WERI-Rb-1 (cell line): ENCODE measurements at places on chromosomes 4 and X.

- DNase-seq, result no peak
Measured at GRCh38 chrX:85630901-85631300, 251.4 kb upstream of the POF1B start.

DNA sequence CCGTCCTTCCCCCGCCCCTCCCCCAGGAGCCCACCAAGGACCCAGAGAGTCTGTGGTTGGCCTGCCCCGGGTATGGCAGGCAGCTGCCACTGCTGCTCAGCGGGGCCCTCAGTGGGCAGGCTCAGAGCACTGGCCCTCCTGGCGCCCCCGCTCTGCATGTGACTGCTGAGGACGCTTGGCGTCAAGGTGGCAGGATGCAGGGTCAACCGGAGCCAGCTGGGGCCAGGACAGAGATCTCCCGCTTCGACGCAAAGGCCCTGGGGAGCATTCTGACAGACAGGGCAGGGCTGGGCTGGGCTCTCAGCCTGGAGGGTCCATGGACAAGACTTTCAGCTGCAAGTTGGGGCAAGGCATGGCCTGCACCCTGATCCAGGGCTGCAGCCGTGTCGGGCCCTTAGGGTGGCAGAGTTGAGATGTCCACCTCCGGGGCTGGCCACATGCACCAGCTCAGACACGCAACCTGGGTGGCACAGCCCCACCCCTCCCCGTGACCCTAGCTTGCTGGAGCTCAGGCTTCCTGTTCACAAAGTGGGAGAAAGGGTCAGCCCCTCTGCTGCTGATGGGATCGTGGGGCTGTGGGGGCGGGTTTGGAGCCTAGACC lies 30.3 kb downstream of the LRPAP1 start:
- DNase-seq, result no peak

GRCh38 chrX:133854290-133854689 lies 131.1 kb downstream of the GPC3 start:
- DNase-seq, result no peak

GRCh38 chrX:125544031-125544660 lies 224.5 kb downstream of the TEX13C start:
- no peak for DNase-seq

DNA sequence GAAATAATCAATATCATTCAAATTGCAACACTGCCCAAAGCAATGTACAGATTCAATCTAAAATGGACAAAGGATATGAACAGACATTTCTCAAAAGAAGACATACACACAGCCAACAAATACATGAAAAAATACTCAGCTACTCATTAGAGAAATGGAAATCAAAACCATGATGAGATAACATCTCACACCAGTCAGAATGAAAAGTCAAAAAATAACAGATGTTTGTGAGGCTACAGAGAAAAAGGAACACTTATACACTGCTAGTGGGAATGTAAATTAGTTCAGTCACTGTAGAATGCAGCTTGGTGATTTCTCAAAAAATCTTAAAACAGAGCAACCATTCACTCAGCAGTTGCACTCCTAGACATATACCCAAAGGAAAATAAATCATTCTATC lies 205.2 kb downstream of the DKK2 start:
- DNase-seq, result no peak

DNA sequence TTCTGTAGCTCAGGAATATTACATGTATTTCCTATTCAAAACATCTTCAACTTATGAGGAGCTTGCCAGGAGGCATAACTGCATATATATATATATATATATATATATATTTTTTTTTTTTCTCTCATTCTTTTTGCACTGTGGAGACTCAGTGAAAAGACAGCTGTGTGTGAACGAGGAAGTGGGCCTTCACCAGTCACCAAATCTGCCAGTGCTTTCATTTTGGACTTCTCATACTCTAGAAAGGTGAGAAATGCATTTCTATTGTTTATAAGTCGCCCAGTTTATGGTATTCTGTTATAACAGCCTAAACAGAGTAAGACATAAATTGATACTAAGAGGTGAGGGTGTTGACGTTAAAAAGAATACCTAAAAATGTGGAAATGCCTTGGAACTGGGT lies 710.6 kb downstream of the TRAM1L1 start:
- DNase-seq, result no peak

GRCh38 chr4:166628454-166628853 lies 605.8 kb downstream of the SPOCK3 start:
- DNase-seq, result no peak

DNA sequence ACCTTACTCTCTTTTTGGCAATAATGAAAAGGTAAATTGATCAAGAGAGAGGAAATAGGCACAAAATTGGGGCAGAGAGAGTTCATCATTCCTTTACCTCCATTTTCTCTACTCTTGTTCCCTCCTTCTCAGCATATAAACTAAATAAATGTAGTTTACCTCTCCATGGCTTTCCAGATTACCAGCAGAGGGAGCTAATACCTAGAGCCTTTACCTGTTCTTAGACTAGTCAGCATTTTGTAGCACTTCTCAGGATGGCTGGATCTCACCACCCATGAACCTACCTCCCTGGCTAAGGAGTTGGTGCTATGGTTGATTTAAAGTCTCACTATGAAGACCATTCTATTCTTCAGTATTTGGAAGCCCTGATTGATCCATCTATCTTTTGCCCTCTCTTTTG lies 15.7 kb downstream of the OFD1 start:
- DNase-seq, result no peak

DNA sequence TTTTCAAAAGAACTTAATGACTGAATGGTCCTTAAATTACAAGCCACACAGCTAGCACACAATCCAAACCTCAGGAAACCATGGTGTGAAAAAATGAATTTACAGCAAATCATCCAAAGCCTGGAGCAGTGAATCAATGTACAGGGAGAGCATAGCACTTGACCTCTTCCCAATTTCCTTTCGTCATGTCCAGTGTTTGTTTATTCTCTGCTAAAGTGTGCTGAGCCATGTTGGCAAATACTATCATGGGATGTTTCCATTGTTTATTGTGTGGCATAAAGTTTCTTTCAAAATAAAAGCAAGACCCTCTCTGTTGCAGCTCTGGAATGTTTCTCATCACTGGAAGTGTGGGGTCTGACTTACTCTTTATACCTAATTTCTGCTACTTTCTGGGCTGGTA lies 25.4 kb upstream of the FAM47B start:
- DNase-seq, result no peak

GRCh38 chr4:15677507-15677988 lies 4.1 kb upstream of the FAM200B start:
- DNase-seq, result no peak

DNA sequence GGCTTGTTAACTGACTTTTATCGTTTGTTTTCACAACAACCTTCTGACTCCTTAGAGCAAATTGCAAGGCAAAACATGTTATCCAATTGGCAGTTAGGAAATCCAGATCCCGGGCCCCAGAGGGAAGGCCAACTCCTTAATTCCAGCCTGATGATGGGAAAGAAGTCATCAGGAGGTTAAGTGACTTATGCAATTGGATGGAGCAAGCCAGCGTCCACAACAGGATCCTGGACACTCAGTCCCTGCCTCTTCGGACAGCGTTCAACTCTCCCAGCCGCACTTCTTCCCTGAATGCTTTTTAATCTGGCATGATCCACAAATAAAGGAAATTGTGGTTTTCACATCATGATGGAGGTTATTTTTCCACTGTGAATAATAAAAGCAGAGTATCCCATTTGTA lies 310.1 kb downstream of the RAB28 start:
- no peak for DNase-seq

DNA sequence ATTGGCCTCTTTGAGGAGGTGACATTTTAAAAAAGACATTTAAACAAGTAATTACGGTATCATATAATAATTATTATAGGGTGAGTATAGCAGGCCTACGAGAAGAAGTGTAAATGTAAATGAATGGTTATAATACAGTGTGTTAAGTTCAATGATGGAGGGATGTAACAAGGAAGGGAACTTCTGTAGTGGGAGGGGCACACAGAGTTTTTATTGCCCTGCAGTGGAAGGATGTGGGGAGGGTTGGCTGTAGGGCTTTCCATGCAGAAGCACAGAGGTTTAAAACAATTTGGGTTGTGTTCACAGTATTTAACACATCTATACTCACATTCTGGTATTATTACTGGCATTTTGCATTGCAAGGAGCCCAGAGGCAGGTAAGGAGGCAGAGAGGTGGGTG lies 41.1 kb downstream of the AFF1 start:
- no peak for DNase-seq

- no peak for DNase-seq
Measured at GRCh38 chrX:8688776-8689175, 43.2 kb downstream of the ANOS1 start.

DNA sequence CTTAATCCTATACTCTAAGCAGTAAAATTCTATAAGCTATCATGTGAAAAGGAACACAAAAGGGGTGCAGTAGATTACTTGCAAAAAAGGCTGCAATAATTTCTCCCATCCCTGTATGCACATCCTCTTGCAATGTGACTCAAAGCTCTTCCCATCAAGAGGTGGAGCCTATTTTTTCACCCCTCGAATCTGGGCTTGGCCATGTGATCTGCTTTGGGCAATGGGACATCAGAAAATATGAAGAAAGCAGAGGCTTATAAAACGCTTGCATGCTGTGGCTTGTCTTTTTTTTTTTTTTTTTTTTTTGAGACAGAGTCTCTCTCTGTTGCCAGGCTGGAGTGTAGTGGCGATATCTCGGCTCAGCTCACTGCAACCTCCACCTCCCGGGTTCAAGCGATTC lies 33.0 kb downstream of the GEMIN8 start:
- no peak for DNase-seq

- DNase-seq, result no peak
Measured at GRCh38 chr4:118171381-118171780, 137.1 kb downstream of the NDST3 start.

DNA sequence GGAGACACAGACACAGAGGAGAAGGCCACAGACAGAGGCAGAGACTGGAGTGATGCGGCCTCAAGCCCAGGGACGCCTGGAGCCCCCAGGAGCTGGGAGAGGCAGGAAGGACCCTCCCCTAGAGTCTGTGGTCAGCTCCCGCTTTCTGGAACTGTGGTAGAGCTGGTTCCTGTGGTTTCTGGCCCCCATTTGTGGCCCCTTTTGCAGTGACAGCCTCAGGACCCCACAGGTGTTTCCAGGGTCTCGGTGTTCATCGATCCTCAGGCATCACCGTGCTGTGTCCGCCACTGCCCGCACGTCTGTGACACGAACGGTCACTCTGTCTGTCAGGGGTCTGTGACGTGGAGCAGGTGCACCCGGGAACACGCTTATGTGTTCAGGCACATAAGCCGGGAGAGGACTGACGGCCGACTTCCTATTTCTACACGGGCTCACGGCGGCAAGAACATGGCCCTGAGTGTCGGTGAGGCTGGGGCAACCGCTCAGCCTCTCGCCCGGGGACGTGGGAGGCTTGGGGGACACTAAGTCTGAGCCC lies 7.9 kb downstream of the GTPBP6 start:
- no peak for DNase-seq

- DNase-seq, result no peak
Measured at GRCh38 chr4:40728333-40728732, 21.4 kb upstream of the NSUN7 start.

DNA sequence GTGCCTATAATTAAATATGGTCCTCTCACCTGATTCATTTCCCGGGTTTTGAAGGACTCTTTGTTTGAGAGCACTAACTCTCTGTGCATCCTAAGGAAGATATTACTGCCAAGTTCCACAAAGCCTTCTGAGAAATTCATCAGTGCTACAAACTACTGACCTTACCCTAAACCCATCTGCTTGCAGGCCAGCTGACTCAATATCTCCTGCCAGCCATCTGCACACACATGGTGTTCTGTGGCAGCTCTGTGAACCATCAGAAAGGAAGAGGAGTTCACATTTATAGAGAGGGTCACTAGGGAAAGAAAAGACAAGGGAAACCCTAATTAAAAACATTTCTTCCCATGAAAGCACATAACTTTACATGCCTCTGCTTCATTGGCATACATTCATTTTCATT lies 156.7 kb downstream of the ATP10D start:
- peak; percentile 25 for DNase-seq

GRCh38 chrX:15509845-15510244 lies 9.2 kb downstream of the BMX start:
- DNase-seq, result no peak

DNA sequence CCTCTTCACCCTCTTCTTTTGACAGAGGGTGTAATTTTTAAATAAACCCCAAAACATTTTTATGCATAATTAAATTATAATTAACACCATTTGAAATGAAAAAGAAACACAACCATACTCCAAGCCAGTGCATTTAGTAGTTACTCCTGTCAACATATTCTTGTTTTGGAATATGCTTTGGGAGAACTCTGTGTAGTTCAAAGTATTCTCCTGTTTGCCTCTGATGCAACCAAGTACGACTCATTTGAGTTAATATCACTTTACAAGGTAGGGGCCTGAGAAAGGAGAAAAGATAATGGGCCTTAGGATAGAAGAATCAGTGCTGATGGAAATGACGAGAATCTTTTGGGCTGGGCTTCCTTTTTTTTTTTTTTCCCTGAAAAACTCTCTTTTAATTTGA lies 2.7 kb downstream of the PTPN13 start:
- no peak for DNase-seq

DNA sequence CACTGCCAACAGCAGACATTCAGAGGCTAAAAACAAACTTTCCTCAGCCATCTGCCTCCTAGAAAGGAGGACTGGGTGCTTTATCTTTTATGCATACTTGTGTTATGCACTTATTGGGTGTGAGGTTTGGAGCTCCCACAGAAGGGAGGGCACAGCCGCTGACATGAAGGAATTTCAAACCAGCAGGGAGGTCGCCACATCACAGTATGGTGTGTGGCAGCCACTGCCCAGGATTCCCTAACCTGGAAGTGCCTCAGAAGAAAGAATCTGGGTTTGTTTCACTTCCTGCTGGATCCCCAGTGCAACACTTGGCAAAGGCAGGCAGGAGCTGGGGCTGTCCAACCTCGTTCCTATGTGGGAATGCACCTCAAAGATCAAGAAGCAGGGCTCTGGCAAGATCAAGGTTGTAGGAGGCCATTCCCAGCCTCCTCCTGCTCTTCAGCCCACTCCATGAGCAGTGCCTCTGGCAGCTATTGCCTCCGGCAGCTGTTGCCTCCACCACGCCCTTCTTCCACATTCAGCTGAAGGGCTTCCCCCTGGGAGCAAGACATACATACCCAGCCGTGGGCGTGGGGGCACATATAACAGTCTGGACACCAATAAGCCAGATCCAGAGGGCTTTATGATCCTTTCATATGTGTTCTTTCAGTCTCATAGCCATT lies 109.0 kb upstream of the MAMLD1 start:
- DNase-seq, result no peak

DNA sequence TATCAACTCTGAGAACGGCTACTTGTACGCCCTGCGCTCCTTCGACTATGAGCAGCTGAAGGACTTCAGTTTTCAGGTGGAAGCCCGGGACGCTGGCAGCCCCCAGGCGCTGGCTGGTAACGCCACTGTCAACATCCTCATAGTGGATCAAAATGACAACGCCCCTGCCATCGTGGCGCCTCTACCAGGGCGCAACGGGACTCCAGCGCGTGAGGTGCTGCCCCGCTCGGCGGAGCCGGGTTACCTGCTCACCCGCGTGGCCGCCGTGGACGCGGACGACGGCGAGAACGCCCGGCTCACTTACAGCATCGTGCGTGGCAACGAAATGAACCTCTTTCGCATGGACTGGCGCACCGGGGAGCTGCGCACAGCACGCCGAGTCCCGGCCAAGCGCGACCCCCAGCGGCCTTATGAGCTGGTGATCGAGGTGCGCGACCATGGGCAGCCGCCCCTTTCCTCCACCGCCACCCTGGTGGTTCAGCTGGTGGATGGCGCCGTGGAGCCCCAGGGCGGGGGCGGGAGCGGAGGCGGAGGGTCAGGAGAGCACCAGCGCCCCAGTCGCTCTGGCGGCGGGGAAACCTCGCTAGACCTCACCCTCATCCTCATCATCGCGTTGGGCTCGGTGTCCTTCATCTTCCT lies 2.7 kb downstream of the PCDH10 start:
- DNase-seq, result peak; percentile 69
